Activated naive CD4-positive, alpha-beta T cell treated with Interleukin-2 at 50 U/mL for 16 hours (primary cell): ENCODE measurements at places on chromosomes 7 and 10.

DNA sequence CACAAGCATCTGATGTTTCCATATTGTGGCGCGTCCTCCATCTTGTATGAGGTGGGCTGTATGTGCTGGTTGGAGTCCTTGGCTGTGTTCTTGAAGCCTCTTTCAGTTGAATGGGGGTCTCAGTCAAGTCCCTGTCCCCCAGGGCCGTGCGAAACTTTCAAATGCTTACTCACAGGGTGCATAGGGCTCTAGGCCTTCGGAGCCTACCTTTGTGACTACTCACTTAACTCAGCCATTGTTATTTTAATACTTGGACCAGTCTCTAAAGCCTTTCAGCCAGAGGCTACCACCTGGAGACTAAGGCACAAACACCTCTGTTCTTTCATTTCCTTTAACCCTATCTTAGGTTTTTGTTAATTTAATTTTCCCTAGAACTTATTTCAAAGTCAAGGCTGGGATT, 785.9 kb downstream of the GATA3 start:
- DNase-seq, result no peak

- no peak for DNase-seq
These were observed 3.8 kb upstream of the TMEM140 start for GRCh38 chr7:135143885-135144668.

- no peak for DNase-seq
These were observed 64.8 kb downstream of the ARMC3 start for GRCh38 chr10:22992621-22993020.

DNA sequence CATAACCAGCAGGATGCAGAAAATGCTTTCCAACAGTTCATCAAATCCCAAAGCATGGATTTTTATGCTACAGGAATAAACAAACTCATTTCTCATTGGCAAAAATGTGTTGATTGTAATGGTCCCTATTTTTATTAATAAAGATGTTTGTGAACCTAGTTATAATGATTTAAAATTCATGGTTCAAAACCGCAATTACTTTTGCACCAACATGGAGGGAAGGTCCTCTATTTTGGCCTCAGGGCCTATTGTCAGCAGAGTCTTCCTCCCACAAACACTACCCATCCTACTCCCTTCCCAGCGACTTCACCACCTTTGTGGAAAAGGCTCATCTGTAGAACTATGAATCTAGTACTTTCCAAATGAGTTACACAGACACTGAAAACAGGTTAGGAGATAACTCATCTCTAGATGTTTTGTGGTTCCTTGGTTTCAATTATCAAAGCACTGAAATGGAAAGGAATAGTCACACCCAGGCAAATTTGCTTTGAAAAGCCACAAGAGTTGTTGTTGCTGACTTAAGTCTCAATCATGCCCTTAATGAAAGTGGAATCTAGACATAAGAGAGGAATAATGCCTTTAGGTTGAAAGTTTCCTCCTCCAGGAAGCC, 59.4 kb upstream of the FRMD4A start:
- peak; percentile 34 for DNase-seq

DNA sequence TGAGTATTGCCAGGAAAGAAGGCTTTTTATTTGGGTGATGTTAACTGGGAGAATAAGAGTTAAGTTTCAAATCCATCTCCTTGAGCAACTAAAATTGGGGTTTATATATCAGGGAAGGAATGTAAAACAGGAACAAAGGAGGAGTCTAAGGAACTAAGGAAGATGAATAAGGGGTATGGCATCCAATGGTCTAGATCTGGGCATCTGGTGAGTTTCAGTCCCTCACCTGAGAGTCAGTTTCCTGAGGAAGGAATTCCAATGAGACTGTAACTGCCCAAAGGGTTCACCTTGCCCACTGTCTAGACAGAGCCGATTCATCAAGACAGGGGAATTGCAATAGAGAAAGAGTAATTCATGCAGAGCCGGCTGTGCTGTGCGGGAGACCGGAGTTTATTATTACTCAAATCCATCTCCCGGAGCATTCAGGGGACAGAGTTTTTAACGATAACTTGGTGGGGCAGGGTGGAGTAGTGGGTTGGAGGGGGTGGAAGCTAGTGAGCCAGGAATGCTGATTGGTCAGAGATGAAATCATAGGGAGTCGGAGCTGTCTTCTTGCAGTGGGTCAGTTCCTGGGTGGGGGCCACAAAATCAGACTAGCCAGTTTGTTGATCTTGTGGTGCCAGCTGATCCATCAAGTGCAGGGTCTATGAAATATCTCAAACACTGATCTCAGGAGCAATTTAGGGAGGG, 188.3 kb upstream of the STK17A start:
- DNase-seq, result no peak

DNA sequence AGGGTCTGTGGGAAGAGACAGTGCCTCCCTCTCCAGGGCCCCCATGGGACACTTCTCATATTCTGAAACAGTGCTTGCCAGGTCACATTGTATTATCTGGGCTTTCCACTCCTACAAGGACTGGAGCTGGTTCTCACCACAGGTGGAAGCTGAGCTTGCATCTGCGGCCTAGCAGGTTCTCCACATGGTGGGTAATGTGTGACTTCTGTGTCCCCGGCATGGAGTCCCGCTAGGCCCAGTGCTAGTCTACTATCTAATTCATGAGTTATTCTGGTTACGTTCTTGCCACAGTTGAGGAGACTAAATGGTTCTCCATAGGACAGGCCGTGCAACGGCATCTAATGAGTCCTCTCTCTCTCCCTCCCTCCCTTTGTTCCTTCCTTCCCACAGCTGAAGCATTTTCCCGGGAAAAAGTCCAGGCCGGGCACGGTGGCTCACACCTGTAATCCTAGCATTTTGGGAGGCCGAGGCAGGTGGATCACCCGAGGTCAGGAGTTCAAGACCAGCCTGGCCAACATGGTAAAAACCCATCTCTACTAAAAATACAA, 27.7 kb downstream of the PRLHR start:
- DNase-seq, result no peak

GRCh38 chr7:20488850-20489249, 126.6 kb upstream of the ABCB5 start:
- no peak for DNase-seq
